ENCODE measurements at places on chromosomes 6 and 20. TPM values are rescaled to one million over a fixed set of nuclear protein-coding genes. Genes with fewer than 3 reads are reported as not detected.

DNA sequence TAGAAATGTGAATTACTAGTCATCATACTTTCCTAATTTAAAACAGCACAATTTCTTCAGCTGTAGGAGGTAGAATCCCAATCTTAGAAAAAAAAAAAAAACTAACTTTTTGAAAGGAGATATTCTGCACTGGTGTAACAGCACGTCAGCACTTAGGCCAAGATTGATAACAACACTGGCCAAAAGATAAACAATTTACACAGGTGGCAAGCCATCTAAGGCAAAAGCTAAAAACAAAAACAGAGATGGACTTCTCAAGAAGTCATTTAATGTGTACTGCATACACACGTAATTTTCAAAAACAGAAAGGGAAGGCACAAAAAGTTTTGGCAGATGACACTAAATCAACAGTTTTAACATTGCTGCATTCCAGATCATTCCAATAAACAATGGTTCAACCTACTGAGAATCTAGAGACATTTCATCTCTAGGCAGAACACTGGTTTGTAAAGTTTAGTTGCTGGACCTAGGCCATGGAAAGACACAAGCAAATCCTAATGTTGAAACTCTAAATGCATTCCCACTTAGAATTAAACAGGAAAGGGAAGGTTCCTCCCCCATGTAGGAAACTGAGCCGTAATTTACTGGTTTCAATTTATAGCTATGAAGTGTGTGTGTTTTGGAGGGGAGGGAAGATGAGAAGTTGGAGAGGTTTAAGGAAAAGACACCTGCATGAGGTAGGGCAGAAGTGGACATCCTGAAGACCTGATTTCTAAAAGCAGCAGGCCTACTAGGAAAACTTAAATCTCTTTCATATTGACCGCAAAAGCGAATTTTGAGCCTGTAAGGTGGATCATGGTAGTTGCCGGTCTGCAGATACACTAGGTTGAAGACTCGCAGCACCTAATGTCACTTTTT is 1.3 kb downstream of the GCLC start:
- no peak for DNase-seq

DNA sequence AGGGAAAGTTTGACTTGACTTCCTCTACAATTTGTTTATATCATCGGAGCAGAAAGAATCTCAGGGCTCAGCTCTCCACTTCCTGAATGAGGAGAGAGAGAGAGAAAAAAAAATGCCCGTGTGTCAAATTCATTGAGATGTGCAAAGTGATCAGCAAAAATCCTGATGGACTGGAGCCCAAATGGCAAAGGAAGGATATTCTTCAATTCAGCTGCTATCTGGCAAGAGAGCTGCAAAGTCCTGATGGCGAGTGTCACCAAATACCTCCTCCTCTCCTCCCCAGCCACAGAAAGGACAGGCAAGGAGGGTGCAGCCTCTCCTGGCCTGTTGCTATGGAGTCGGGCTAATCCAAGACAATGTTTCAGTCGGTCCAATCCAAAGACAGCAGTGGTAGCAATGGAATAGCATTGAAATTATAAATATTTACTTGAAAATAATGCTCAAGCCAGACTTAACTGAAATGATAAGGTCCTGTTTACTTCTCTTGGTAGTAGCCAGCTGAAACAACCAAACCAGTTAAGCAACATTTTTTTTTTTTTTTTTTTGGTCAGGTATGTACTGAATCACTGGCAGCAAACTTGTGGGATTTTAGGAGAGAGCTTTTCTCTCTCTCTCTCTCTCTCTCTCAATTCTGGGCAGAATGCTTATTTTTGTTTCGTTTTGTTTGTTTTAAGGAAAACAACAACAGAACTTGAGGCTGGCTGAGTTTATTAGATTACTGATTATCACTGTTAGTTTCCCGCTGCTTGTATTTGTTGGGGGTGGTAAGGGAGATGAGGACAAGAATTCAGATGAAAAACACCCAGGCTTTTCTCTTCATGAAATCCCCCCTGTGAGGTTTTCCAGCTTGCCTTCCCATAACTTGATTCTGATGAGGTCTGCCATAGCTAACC is 204.2 kb downstream of the BCAS1 start:
- no peak for DNase-seq

GRCh38 chr6:75893776-75894152 is 144.7 kb downstream of the MYO6 start:
- no peak for DNase-seq

- no peak for DNase-seq
These were observed 859.4 kb downstream of the MAFB start for GRCh38 chr20:39829661-39830060.

DNA sequence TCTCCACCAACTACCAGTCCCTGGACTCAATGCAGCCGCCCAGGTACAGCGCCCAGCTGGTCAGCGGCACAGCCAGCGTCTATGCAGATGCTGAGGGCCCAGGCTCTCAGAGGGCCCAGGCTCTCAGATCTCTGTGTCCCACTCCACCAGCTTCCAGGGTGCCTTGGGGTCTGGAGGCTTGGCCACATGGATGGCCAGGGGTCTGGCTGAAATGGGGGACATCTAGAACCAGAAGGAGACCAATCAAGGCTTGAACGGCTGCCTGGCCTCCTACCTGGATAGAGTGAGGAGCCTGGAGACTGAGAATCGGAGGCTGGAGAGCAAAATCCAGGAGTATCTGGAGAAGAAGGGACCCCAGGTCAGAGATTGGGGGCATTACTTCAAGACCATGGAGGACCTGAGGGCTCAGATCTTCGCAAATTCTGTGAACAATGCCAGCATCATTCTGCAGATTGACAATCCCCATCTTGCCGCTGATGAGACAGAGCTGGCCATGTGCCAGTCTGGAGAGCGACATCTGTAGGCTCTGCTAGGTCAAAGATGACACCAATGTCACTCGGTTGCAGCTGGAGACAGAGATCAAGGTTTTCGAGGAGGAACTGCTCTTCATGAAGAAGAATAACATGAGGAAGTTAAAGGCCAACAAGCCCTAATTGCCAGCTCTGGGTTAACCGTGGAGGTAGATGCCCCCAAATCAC is 44.1 kb upstream of the GRM4 start:
- DNase-seq, result no peak

GRCh38 chr6:116949964-116950363 is 72.9 kb downstream of the RFX6 start:
- DNase-seq, result no peak

DCBLD1 gene
- 29.0 TPM for total RNA-seq

CBLN4 gene
- total RNA-seq, result not detected

DDO gene
- 0.39 TPM for total RNA-seq

TMEM170B gene
- 1.3 TPM for total RNA-seq

FLRT3 gene
- total RNA-seq, result 0.67 TPM
